ENCODE measurements at places on chromosomes 2 and 18.

DNA sequence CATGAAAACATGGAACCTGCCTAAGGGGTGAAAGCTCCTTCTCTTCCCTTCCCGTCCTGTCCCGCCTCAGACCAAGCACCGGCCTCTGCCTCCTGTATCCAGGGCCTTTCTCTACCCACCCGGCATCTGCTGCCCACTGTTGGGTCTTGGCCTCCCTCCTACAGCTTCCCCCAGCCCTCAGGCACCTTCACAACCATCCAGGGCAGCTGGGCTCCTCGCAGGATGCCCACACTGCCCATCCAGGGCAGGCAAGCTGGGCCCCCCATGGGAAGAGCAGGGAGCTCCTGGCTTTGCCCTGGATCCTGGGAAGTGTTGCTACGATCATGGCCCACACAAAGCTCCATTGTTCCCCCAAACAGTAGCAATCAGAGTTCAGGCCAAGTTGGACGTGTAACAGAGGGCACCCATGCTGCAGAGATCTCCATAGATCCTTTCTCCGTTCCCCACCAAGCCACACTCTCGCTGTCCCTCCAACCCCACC, 206.6 kb downstream of the NDUFA10 start:
- no peak for DNase-seq

- DNase-seq = no peak
Observed at GRCh38 chr2:220569112-220569897, 941.9 kb downstream of the SLC4A3 start.

DNA sequence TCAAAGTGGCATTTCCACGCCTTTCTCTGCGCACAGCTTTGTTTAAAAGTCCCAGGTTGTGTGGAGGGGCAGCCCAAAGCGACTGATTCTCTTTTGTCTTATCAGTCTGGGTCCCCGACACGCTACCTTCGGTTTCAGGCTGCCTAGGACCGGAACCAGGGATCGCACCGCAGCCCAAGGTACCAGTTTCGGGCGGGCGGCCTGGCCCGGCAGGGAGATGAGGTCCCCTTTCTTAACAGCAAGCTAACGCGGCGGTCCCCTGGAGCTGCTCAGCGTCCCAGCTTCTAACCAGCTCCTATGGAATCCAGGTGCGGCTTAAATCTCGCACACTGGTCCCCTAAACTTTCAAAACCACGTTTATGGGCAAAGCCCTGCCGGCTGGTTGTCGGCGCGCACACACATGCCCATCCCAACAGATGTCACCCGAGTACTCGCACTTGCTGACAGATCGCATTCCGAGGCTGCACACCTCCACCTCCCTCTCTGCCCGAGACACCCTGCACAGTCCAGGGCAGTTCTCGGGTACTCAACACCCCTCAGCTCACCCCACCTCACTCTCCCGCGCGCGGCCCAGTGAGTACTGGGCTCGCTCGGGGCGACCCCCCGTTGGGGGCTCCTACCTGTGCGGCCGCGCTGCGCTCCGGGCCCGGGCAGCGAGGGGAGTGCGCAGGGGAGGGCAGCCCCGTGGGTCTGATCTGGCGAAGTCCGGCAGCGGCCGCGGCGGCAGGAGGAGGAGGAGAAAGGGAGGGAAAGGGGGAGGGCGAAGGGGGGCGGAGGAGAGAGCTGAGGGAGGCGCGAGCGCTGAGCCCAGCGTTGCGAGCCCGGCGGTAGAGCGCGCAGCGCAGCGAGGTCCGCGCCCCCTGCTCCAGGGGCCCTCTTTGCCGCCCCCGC, at the start of gene EFEMP1:
Gene EFEMP1 (minus strand): TSS at position 692 of the 891 bp plus-strand sequence. CDS start 1,342 bp downstream, outside the sequence.
- no peak for DNase-seq

- DNase-seq = peak; percentile 34
Observed at GRCh38 chr2:25822190-25823117, 55.8 kb downstream of the ASXL2 start.

DNA sequence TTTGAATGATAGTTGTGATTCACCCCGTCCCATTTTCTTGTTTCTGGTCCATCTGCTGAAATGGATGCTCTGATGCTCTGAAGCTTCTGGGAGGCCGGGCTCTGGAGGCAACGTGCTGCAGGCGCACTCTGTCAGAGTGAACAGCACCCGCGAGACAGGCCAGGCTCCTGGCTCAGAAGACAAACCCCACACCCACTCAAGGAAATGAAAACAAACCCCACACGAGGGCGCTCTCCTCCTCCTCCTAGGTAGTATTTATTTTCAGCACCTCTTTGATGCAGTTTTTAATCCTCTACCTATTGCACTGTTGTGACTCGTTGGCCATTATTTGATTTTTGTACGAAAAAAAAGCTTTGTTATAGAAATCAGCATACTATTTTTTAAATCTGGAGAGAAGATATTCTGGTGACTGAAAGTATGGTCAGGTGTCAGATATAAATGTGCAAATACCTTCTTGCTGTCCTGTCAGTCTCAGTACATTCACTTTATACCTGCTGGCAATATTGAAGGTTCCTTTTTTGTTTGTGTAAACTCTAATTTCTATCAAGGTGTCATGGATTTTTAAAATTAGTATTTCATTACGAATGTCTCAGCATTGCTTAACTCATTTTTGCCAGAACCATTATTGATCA, 10.3 kb upstream of the CHST10 start:
- peak; percentile 67 for DNase-seq

GRCh38 chr2:5359397-5359796, 332.8 kb upstream of the SOX11 start:
- no peak for DNase-seq

DNA sequence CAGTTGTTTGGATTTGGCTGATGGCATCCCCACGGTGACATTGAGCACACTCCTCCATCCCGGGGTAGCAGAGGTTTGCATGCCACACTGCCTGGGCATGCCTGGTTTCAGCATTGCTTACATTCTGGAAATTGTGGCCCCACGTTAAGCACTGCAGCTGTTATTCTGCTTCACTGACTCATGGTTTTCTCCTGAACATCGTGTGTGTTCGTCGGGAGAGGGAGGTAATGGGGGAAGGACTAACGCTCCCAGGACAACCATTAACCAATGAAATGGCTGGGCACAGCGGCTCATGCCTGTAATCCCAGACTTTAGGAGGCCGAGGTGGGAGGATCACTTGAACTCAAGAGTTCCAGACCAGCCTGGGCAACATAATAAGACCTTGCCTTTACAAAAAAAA, 28.2 kb upstream of the YWHAQ start:
- no peak for DNase-seq

DNA sequence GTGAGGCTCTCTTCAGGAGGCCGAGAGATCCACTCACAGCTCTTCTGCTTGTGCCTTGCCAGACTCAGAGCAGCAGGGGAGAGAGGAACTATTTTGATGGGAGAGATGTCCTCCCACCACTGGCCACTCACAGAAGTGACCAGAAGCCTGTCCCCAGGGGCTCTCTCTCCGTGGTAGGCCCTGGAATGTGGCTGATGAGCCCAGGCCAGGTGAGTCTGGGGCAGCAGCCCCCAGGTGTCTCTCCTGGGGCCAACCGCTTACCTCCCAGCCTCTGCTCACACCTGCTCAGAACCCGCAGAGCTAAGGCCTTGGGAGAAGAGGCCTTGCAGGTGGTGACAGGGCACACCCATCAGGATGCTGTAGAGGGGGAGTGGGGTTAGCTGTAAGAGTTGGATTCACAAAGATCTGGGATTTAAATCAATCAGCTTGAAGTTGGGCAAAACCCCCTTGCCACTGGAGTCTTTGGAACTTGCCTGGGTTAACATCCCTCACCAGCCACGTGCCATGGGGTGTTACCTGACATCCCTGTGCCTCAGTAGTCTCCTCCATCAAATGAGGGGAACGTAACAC, 29.1 kb upstream of the ASB18 start:
- DNase-seq = no peak

- no peak for DNase-seq
Observed at GRCh38 chr2:64952096-64952495, 37.1 kb upstream of the SLC1A4 start.

- no peak for DNase-seq
Observed at GRCh38 chr2:11530864-11531465, 2.9 kb upstream of the GREB1 start.

GRCh38 chr18:37316468-37316867, 249.1 kb downstream of the CELF4 start:
- DNase-seq = no peak

- DNase-seq = no peak
Observed at GRCh38 chr2:9765611-9766531, 77.4 kb upstream of the TAF1B start.

GRCh38 chr2:170095380-170095779, 82.6 kb upstream of the MYO3B start:
- DNase-seq = no peak

- DNase-seq = no peak
Observed at GRCh38 chr2:27086724-27087593, at the start of gene KHK. KHK (plus strand) TSS chr2:27086772; CDS start chr2:27087260, 488 bp downstream.

GRCh38 chr2:234309431-234309830, 187.4 kb downstream of the ARL4C start:
- DNase-seq = no peak

- DNase-seq = no peak
Observed at GRCh38 chr2:54065411-54065810, 50.0 kb upstream of the ACYP2 start.

DNA sequence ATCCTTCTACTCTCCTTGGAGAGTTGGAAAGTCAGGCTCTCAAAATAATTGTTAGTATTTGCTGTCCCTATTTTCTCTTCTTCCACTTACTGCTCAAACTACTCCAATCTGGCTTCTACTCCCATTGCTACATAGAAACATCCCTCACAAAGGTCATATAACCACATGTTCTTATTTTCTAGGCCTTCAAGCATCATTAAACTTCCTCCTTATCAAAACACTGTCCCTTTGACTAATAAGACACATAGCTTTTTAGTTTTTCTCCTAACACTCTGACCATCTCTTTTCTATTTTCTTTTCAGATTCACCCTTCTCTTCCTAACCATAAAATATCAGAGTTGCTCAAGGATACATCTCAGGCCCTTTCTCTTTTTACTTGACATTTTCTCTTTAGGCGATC, 148.3 kb downstream of the MBD2 start:
- no peak for DNase-seq

DNA sequence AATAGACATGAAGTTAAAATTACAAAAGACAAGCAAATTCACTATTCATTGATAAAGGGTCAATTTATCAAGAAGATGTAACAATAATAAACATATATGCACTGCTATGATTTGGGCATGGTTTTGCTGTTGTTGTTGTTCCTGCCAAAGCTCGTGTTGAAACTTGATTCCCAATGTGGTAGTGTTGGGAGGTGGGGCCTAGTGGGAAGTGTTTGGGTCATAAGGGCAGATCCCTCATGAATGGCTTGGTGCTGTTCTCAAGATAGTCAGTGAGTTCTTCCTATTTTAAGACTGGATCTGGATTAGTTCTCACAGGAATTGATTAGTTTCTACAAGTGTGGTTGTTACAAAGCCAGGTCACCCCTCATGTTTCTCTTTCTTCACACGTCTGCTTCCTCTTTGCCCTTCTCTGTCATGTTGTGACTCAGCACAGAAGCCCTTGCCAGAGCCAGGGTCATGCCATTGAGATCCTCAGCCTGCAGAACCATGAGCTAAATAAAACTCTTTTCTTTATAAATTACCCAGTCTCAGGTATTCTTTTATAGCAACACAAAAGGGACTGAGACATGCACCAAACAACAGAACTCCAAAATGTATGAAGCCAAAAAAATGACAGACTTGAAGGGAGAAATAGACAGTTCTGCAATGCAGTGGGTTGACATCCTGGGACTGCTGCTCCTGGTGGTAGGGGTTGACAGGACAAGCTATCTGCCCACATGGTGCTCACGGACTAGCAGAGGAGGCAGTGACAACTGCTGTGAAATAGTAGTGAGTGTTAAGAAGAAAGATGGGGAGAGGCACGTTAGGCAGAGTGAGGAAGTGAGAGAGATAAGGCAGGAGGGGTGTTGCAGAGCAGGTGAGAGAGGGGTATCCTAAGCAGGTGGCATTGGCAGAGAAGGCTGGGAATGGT, 18.6 kb upstream of the SKA1 start:
- no peak for DNase-seq

- no peak for DNase-seq
Observed at GRCh38 chr18:39348757-39349156, 1783.2 kb upstream of the CELF4 start.

- no peak for DNase-seq
Observed at GRCh38 chr2:14336759-14337382, 295.6 kb upstream of the LRATD1 start.

GRCh38 chr2:187679454-187679853, 125.2 kb upstream of the TFPI start:
- DNase-seq = no peak

DNA sequence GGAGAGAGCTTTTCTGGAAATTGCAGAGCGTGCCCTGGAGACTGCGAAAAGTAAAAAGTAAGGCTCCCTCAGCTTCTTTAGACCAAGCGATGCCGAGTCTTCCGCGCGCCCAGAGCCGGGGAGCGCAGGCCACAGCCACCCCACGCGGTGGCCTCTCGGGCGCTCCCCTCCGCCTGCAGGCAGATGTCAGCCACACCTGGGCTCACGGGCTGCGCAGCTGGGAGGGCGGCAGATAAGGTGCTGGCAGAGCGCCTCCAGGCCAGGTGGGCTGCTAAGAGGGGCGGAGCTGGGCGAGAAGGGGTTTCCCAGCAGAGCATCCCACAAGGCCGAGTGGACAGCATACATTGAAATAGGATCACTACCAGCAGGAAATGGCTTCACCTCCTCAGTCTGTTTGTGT, 81.7 kb downstream of the ARHGEF4 start:
- DNase-seq = no peak

GRCh38 chr2:161969159-161969558, 104.9 kb downstream of the DPP4 start:
- no peak for DNase-seq

GRCh38 chr18:70523035-70523791, 234.4 kb downstream of the SOCS6 start:
- DNase-seq = no peak

GRCh38 chr18:51765606-51766360, 568.3 kb upstream of the MEX3C start:
- no peak for DNase-seq

GRCh38 chr2:47269316-47270232, 114.5 kb upstream of the STPG4 start:
- DNase-seq = no peak

- no peak for DNase-seq
Observed at GRCh38 chr2:203246646-203247045, 7.8 kb downstream of the CYP20A1 start.

- no peak for DNase-seq
Observed at GRCh38 chr2:206836722-206837121, 71.3 kb downstream of the FASTKD2 start.

GRCh38 chr2:71482055-71482454, 28.7 kb downstream of the DYSF start:
- DNase-seq = no peak

DNA sequence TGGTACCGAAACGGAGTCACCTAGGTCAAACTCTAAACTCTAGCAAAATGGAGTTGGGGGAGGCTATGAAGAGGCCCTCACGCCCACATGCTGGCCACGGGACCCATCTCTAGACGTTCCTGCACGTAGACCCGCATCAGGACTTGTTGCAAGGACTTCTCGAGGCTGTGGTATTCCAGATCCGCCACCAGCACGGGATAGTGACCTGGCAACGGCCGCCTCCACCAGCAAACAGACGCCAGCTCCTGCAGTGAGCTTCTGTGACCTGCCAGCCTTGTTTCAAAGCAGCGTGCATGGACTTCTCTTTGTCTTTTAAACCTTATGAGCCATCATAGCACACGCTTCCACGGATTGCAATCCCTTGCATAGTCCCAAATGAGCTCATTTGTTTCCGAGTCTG, 40.3 kb upstream of the RALBP1 start:
- no peak for DNase-seq
